ENCODE measurements at places on chromosomes 7 and 10. TPM values are rescaled to one million over a fixed set of nuclear protein-coding genes. Genes with fewer than 3 reads are reported as not detected.

DNA sequence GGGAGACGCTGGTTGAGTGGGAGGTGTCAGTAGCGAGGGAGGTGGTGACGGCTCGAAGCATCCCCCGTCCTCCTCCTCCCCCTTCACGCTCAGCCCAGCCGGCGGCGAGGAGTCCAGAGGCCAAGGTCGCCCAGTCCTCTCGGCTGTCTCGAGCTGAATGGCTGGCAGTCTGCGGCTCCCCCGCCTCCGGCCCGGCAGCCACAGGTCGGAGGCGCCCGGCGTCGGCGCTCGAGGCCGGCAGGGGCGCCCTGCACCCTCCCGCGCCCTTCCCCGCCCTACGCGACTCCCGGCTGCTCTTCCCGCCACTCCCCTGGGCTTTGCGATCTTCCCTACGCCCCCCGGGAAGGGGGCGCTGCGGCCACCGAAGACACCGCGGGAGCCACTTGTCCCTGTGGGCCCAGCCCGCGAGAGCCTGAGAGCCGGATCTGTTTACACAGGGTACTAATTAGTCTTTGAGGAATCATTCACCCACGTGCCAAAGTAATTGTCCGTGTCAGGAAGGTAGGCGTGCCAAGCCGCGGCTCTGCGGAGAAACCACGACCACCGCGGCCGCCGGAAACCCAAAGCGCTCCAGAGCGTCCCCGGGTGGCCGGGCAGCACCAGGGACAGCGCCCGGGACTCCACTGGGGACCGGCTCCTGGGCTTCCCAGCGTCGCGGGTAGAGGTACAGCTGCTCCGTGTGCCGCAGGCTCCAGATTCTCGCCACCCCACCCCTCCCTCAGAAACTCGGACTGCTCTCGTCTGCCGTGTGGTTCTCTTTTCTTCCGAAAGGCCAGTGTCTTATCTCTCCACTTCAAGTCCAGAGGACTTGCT is at the start of gene NXPH1:
NXPH1 (plus strand) TSS at position 133 of the 813 bp plus-strand sequence.
- DNase-seq, result no peak

DNA sequence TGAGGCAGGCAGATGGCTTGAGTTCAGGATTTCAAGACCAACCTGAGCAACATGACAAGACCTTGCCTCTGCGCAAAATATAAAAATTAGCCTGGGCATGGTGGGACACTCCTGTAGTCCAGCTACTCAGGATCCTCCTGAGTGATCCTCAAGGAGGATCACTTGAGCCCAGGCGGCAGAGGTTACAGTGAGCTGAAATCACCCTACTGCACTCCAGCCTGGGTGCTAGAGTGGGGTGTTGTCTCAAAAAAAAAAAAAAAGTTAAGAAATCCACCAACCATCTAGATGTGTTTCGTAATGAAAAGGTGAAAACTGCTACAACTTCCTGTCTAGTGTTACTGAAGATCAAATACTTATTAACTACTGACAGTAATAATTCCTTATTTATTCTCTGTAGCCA is 8.1 kb downstream of the GLCCI1 start:
- DNase-seq, result no peak

The PI4K2A gene
- 24.0 TPM for total RNA-seq

The PTF1A gene
- not detected for total RNA-seq

Data from suprapubic skin (tissue), 4 donors.